AG09319 (cell line): ENCODE measurements at places on chromosomes 5 and 9.

DNA sequence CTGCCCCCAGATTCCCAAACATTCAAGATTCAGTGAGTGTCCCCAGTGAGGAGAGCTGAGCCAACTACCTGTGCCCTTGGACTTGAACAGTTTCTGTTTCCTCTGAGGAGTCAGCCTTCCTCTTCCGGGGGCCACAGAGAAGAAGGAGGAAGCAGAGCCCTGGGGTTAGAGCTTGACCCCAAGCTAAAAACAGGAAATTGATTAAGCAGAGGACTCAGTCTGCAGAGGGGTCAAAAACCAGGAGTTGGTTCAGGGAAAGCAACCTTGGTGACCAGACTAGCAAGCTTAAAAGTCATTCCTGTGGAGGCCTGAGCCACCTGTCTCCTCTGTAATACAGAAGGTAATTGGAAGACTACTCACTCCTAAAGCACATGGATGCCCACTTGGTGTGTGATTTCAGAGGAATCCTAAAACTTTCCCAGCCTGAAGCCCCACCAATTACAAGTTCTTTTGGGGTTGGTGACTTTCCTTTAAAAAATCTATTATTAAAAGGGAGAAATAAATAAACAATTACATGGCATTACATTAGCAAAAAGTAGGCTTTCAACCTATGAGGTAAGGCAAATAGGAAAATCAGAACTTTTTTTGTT, 64.2 kb upstream of the SELENOP start:
- DNase-seq: no peak

- DNase-seq: no peak
Measured at GRCh38 chr5:16550316-16550952, 66.4 kb downstream of the RETREG1 start.

DNA sequence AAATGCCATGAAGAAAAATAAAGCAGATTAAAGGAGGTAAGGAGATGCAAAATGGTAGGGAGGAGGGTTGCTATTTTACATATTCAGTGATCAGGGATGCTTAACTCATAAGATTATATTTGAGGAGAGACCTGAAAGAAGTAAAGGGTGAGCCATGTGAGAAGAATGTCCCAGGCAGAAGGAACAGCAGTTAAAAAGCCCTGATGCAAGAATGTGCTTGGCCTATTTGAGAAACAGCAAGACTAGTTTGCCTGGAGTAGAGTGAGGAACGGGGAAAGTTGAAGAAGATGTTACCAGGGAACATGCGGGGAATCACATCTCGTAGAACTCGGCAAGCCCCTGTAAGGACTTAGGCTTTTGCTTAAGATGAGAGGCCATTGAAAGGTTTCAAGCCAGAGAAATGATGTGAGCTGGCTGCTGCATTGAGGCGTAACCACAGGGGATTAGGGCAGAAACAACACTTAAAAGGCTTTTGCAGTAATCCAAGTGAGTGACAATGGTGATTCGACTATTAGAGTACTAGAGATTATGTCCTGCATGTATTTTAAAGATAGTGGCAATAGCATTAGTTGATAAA, 198.7 kb downstream of the VPS13A start:
- no peak for DNase-seq

GRCh38 chr9:125240649-125240999, 519 bp downstream of the HSPA5 start:
- DNase-seq: no peak
